AG09319 (cell line): ENCODE measurements at places on chromosomes 16 and 17.

- DNase-seq = no peak
These were observed 939 bp downstream of the BCL6B start for GRCh38 chr17:7023576-7024401.

DNA sequence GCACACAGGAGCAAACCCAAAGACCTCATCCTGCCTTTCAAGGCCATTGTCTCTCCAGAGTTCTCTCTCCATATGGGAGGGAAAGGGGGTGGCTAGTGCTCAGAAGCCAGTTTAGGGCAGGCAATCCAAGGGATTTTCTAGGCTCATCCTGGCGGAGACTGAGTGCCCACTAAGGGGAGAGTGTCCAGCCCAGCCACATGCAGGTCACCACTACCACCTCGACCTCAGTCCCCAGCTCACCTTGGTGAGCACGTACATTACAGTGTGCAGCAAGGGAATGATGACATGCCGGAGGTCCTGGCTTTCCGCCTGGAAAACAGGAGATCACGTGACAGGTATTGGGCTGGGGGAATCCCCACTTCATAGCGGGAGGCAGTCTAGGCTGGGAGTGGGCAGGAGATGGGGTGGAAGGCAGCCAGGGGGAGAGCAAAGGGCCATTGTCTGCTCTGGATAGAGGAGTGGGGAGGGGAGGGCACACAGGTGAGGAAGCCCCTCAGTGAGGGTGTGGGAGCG lies 29.9 kb downstream of the PIK3R6 start:
- no peak for DNase-seq

DNA sequence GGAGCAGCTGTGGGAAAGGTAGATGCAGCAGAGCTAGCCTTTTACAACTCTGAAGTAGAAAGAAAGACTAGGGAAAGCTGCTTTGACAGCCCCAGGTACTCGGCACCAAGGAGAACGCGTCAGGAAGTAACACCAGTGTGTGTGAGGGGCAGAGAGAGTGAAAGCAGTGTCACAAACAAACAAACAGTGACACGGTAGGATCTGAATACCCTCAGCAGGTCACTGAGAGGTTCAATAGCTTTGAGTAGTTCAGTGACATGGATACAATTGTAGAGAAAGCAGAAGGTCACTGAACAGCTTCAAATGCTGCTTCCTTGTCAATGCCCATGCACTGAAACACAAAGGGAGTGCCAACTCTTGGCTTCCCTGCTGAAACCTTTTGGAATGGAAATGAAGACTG lies 150.3 kb upstream of the C17orf78 start:
- no peak for DNase-seq

- DNase-seq = no peak
These were observed 257 bp downstream of the SNAI3 start for GRCh38 chr16:88686062-88686438.
